ENCODE measurements at places on chromosomes 6 and 20.
A peak's percentile ranks its signal among the peaks of the same experiment; 100 is the strongest.

- DNase-seq: no peak
Measured at GRCh38 chr6:24959319-24959718, 23.6 kb upstream of the RIPOR2 start.

GRCh38 chr6:147207351-147207750 lies 3.1 kb downstream of the STXBP5 start:
- no peak for DNase-seq

DNA sequence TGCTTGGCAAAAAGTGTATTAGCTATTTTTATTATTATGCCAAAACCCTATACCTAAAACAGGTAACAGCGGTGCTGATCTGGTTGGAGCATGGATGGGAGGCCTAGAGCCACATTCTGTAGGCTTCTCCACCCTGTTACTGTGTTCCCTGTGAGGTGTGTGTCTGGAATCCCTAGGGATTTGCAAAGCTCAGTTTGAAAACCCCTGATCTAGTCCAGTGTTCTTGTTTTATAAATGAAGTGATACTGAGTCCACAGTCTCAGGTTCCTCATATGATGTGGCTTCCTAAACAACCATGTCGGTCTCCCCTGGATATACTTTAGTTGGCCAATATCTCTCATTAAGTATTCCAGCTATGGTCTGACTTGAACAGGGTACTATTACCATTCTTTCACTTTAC lies 16.3 kb downstream of the ACSS2 start:
- DNase-seq: no peak

GRCh38 chr6:30357678-30358540 lies 13.0 kb downstream of the RPP21 start:
- DNase-seq: peak; percentile 72

- DNase-seq: no peak
Measured at GRCh38 chr6:12336121-12336971, 46.2 kb downstream of the EDN1 start.

GRCh38 chr20:13105039-13105438 lies 96.3 kb downstream of the SPTLC3 start:
- no peak for DNase-seq

DNA sequence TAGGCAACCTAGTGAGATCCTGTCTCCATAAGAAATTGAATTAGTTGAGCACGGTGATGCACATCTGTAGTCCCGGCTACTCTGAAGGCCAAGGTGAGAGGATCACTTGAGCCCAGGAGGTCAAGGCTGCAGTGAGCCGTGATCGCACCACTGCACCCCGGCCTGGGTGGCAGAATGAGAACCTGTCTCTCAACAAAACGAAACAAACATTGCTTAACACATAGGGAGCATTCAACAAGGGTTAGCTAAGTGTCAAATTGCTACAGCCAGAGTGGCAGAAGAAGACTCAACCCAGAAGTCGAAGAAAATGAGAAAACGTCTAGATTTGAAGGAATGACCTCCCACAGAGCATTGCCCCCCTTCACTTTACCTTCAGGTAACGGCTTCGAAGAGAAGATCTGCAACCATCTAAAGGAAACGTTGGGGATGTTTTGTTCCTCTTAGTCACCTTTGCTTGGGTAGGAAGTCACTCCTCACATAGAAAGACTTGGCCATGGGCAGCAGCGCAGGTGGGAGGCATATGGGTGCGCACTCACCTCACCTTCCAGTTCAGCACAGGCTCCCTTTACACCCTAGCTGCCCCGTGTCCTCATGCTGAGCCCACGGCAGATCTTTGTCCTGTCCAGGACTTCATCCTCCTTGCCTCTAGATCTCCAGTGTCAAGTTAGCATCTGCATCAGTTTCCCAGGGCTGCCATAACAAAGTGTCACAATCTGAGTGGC lies 63.7 kb upstream of the SHLD1 start:
- no peak for DNase-seq

DNA sequence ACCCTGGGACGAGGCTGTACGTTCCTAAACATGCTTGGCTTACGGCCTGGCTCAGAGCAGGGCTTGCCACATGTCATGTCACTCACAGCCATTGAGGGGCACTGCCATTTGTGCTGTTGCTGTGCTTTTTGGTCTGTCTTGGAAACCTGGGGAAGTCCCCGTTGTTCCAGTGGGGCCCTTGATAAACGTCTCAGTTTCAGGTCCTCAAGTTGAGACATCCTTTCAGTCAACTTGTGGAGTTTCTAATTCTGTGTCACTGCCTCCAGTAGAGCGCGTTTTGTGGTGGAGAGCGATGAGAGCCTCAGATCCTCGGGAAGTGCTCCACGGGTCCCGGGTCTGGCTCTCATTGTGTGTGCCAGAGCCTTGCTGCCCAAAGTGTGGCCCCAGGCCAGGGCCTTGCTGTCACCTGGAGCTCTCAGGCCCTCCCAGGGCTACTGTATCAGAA lies 43.0 kb upstream of the CCR6 start:
- no peak for DNase-seq

DNA sequence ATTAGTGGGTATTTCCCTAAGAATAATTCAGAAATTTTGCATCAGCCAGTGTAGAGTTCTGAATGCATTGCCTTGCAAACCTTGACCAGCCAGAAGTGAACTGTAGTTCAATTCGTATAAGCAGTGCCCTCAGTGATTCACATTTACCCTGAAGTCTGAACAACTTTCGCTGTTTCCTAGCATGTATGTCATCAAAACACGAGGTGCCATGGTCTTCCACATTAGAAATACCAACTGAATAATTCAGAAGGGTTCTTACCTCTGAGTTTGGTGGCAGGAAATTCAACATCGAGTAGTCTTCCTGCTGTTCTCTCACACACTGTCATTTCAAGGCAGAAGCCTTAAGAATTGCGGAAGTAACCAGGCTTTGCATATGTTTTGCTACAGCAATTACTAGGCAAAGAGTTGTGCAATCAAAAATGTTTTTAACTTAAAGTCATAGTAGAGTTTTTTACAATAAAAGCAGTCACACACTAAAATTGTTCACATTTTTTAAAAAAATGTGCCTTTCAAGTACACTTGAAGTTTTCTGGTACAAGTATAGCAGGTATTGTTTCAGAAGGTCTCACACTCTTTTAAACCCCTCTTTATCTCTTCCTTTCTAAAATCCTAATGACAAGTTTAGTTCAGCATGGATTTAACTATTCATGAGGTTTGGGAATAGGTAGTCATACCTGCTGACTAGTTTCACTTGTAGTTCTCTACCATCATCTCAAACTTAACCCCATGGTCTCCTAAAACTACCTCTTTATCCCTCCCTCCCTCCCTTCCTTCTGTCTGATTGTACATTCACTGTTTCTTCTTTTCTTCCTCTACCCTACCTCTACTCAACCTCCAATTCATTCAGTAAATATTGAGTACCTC lies 118.3 kb downstream of the STXBP5 start:
- DNase-seq: no peak

- DNase-seq: no peak
Measured at GRCh38 chr6:45038226-45038625, 289.9 kb upstream of the RUNX2 start.

GRCh38 chr6:111119571-111120329 lies 32.4 kb downstream of the SLC16A10 start:
- no peak for DNase-seq

DNA sequence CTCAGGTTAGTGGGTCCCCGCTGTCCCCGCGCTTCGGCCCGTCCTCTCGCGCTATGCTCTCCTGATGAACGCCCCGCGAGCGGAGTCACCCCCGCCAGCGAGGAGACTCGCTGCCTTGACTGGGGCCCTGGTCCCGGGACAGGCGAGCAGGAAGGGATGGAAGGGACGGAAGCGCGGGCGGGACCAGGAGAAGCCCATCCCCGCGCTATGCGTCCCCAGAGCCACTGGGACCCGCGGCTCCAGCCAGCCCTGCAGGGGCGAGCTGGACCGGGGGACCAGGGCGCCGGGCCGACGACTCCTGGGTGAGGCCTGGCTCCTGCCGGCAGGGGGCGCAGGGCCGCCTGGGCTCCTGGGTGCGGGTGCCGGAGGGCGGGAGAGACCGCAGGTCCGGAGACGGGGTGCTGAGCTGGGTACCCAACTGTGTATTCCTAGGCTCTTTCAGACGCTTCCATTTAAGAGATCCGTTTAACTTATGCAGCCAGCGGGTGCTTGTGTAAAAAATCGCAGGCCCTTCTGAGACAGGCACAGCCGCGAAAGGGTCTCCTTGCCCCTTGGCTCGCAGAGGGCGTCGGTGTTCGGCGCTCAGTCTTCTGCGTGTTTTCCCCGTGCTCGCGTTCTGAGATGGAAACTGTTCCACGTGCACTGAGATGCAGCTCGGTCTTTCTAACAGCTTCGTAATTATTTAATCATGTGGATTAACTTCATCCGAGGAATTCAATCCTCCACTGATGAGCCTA lies 580 bp upstream of the SYCP2 start:
- DNase-seq: no peak

- DNase-seq: no peak
Measured at GRCh38 chr6:147922799-147923198, 414.3 kb downstream of the SAMD5 start.

DNA sequence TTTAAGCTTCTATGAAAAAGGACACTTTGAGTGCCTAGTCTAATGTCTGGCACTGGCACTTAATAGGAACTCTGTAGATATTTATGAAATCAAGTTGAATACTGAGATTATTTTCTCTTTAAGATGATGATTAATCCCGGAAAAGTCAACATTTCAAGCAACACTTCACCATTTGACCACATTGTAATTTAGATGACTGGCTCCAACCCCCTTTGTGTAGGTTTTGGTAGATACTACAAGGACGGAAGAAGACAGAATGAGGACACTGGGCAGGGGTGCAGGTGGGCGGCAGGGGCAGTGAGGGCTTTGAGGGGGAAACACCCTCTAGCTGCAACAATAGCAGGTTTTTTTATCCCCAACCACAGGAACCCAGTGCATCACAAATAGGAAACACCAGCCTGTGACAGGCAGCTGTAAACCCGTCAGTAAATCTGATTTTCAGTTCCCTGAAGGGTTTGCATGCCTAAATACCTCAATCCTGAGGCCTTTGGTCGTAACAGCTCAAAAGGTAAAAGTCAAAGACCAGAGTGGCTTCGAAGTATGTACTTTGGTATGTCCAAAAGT lies 4.6 kb downstream of the DTNBP1 start:
- DNase-seq: no peak

- no peak for DNase-seq
Measured at GRCh38 chr20:50191065-50191543, 474 bp downstream of the CEBPB start.
